CD4-positive, alpha-beta T cell (primary cell): ENCODE measurements at places on chromosomes 3 and 15. TPM values are rescaled to one million over a fixed set of nuclear protein-coding genes. Genes with fewer than 3 reads are reported as not detected.

GRCh38 chr3:37307321-37307720 is 132.9 kb upstream of the LRRFIP2 start:
- no peak overlapping the region for H3K27ac ChIP-seq
- DNase-seq: no peak
- peaks cover 32% of the 10 kb centered on the region for H3K36me3 ChIP-seq
- H3K4me1 ChIP-seq: no peaks in the 10 kb centered on the region

DNA sequence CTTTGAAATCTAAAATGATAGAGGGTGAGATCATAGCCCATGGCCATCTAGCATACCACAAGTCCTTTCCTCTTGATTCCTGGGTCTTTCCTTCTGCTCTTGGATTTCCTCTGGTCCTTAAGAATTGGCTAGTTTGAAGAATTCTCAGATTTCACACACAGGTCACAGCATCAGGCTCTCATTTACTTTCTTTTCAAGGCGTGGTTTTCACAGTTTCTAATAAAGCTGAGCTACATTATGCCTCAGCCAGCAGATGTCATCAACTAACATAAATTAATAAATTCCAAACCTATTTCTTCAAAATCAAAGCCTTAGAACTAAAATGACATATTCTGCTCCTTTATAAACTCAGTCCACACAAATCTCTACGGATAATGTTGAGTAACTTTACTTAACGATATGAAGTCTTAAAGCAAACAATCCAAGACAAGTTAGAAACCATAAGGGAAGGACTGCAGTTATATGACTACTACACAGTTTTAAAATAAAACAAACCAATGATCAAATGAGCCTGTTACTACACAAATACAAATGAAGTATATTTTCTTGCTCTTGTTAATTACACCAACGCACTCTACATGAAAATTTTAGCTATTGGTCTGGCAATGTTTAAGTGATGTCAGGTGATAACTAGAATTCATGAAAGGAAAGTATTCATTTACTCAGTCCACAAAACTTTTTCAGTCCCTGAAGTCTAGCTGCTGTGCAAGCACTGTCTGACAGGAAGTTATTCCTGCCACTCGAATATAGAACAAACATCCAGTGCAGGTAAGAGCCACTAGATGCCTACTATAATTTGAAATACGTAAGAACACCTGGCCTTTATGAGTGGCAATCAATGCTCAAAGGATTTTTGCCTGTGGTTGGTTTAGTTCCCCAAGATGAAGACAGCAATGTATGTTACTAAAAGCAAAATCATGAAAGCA is 9.2 kb downstream of the CCDC14 start:
- H3K4me1 ChIP-seq: no peaks in the 10 kb centered on the region
- no peak for DNase-seq
- no peak overlapping the region for H3K4me3 ChIP-seq
- no peaks in the 10 kb centered on the region for H3K27me3 ChIP-seq
- H3K36me3 ChIP-seq: peaks cover 27% of the 10 kb centered on the region

- DNase-seq: no peak
- H3K27me3 ChIP-seq: no peaks in the 10 kb centered on the region
- no peak overlapping the region for H3K4me3 ChIP-seq
- peaks cover 6% of the 10 kb centered on the region for H3K4me1 ChIP-seq
- no peak overlapping the region for H3K27ac ChIP-seq
Observed at GRCh38 chr3:38834717-38835116, 18.7 kb upstream of the SCN10A start.

GRCh38 chr15:31930967-31931366 is 99.3 kb upstream of the CHRNA7 start:
- H3K4me3 ChIP-seq: no peak overlapping the region
- no peaks in the 10 kb centered on the region for H3K36me3 ChIP-seq
- DNase-seq: no peak
- no peaks in the 10 kb centered on the region for H3K4me1 ChIP-seq

DNA sequence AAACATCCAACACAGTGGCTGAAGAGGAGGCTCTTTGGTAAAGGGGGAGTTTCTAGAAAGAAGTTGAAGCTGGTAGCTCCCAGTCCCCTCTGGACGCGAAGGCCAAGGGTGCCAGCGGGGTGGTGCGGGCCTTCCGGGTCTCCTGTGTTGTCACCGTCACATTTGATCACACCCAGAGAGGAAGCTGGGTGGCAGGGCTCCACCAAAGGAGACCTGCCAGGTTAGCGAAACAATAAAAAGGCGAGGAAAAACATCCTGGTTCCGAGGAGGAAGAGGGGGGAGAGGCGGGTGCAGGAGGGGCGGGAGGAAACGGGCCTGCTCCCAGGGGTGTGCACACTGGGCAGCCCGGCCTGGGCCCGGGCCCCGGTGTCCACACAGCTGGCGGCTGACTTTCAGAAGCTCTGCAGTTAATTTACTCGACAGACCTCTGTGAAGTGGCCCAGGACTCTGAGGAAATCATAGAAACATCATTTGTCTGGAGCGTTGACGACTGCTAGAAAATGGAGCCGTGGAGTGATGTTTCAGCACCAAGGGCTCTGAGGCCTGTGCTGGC is 12.1 kb downstream of the HEG1 start:
- no peak overlapping the region for H3K27ac ChIP-seq
- DNase-seq: no peak
- H3K27me3 ChIP-seq: no peaks in the 10 kb centered on the region
- H3K4me1 ChIP-seq: peaks cover 18% of the 10 kb centered on the region
- H3K4me3 ChIP-seq: no peak overlapping the region
- H3K36me3 ChIP-seq: peaks cover 14% of the 10 kb centered on the region

DNA sequence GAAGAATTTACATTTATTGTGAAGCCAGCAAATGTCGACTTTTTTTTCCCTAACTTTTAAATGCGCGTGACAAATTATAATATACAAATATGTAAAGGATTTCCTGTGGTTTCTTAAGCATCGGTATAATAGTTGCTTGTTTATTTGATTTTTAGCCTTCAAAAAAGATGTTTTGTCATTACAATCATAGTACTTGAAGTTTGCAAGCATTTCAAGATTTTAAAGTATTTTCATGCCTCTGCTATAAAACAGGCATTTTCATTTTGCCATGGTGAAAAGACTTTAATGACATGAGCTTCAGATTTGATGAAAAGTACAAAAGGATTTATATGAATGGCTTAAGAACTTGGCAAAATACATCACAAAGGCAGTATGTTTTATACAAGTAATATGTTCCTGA is 9.4 kb upstream of the P2RY12 start:
- no peaks in the 10 kb centered on the region for H3K27me3 ChIP-seq
- H3K27ac ChIP-seq: no peak overlapping the region
- no peaks in the 10 kb centered on the region for H3K36me3 ChIP-seq
- no peaks in the 10 kb centered on the region for H3K4me1 ChIP-seq
- no peak for DNase-seq
- no peak overlapping the region for H3K4me3 ChIP-seq

GRCh38 chr3:194312186-194312742 is 38.9 kb downstream of the CPN2 start:
- H3K27ac ChIP-seq: no peak overlapping the region
- H3K27me3 ChIP-seq: peaks cover 14% of the 10 kb centered on the region
- H3K4me3 ChIP-seq: no peak overlapping the region
- DNase-seq: no peak

GRCh38 chr3:165920984-165921383 is 83.8 kb upstream of the BCHE start:
- no peak for DNase-seq
- no peak overlapping the region for H3K27ac ChIP-seq
- H3K27me3 ChIP-seq: no peaks in the 10 kb centered on the region

- DNase-seq: no peak
- H3K36me3 ChIP-seq: no peaks in the 10 kb centered on the region
- H3K4me3 ChIP-seq: no peak overlapping the region
- no peaks in the 10 kb centered on the region for H3K27me3 ChIP-seq
- H3K4me1 ChIP-seq: no peaks in the 10 kb centered on the region
- no peak overlapping the region for H3K27ac ChIP-seq
Observed at GRCh38 chr3:67706934-67707333, 52.5 kb upstream of the SUCLG2 start.

- H3K27me3 ChIP-seq: no peaks in the 10 kb centered on the region
- DNase-seq: no peak
- peak overlapping the region; percentile 97 for H3K4me3 ChIP-seq
- H3K27ac ChIP-seq: no peak overlapping the region
- H3K36me3 ChIP-seq: no peaks in the 10 kb centered on the region
Observed at GRCh38 chr3:120092474-120092873, 1.8 kb downstream of the GSK3B start.

- H3K27me3 ChIP-seq: no peaks in the 10 kb centered on the region
- DNase-seq: no peak
- H3K4me3 ChIP-seq: peak overlapping the region; percentile 21
Observed at GRCh38 chr3:171248426-171249111, 211.6 kb downstream of the TNIK start.

GRCh38 chr15:24856397-24857390 is 98.1 kb upstream of the SNRPN start:
- H3K27me3 ChIP-seq: no peaks in the 10 kb centered on the region
- no peak overlapping the region for H3K27ac ChIP-seq
- no peak overlapping the region for H3K4me3 ChIP-seq
- DNase-seq: no peak

DNA sequence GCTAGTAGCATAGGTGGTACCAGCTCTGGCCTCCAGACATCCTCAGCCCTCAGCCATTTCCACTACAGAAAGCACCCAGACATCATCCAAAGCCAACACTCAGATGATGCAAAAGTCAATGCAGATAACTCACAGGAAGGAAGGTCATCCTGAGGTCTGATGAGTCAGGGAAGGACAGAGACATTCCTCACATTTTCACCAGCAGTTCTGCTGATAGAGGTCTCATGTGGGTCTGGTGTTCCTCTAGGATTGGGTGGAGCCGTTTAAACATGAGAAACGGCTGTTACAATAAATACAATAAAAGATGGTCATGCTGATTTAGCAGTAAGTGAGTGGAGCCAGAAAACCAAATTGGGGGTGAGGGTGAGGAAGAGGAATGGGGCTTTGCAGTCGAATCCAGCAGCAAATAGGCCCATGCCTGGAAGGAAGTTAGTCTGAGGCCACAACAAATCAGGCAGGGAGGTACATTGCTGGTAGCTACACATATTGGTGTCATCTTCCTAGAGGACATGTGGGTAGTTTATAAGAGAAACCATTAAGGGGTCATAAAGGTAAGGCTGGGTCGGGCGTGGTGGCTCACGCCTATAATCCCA is 33.3 kb upstream of the FLNB start:
- H3K27ac ChIP-seq: no peak overlapping the region
- peak; percentile 39 for DNase-seq
- no peaks in the 10 kb centered on the region for H3K36me3 ChIP-seq
- no peaks in the 10 kb centered on the region for H3K4me1 ChIP-seq
- H3K4me3 ChIP-seq: no peak overlapping the region

- no peaks in the 10 kb centered on the region for H3K36me3 ChIP-seq
- H3K27ac ChIP-seq: no peak overlapping the region
- H3K4me1 ChIP-seq: no peaks in the 10 kb centered on the region
- no peak for DNase-seq
- H3K4me3 ChIP-seq: no peak overlapping the region
- no peaks in the 10 kb centered on the region for H3K27me3 ChIP-seq
Observed at GRCh38 chr15:99582508-99582960, 16.8 kb downstream of the MEF2A start.

GRCh38 chr15:31359702-31360111 is 33.1 kb downstream of the KLF13 start:
- H3K4me3 ChIP-seq: peak overlapping the region; percentile 43
- no peak for DNase-seq
- peaks cover 27% of the 10 kb centered on the region for H3K36me3 ChIP-seq
- no peaks in the 10 kb centered on the region for H3K27me3 ChIP-seq
- peaks cover 99% of the 10 kb centered on the region for H3K4me1 ChIP-seq

DNA sequence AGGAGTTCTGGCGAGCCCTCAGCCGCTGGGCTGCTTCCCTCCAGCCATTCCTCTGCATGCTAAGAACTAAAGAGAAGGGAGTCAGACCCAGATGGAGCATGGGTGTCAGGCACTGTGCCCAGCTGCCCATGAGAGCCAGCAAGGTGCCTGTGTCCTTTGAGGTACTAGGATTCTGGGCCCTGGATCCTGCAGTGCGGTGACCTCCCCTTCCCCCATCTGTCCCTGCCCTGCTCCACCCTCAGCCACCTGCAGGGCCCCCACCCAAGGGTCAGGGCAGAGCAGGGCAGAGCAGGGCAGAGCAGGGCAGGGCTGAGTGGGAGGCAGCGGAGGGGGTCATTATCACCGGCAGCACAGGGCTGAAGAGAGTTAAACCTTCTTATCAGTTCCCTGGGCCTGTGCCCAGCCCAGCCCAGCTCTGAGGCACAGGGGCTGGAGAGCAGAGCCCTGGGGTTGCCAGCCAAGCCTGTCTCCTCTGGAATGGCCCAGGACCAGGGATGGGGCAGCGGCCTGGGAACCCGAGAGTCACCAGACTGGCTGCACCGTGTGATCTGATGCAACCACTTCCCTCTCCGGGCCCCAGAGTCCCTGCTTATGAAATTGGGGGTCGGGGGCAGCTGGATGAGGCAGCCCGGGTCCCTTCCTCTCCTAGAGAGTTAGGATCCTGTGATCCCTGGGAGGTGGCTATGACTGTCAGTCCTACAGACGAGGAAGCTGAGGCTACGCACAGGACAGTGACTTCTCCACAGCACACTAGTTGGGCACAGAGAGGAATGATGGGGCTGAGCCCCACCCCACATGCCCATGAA is 17.3 kb downstream of the ZDHHC19 start:
- H3K27ac ChIP-seq: no peak overlapping the region
- no peak overlapping the region for H3K4me3 ChIP-seq
- no peaks in the 10 kb centered on the region for H3K36me3 ChIP-seq
- DNase-seq: no peak

DNA sequence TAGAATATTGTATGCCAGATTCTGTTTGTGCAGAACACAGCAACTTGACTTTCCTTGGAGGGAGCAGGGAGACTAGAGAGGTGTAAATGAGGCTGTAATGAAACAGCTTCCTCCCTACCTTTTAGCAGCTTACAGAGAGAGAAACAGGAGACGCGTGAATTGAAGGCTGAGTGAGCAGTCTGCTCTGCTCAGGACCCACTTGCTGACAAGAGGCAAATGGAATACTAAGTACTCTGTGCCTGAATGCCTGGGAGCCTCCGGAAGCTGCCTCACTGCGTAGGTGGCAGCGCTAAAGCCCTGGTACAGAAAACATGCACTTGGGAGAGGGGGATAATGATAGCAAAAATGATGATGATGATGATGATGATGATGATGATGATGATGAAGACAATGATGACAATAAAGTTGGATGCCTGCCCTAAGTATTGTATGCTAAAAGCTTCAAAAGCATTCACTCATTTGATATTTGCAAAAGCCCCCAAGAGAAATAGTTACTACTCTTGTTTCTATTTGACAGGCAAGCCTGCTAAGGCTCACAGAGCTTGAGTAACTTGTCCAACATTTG is 548.9 kb downstream of the NTRK3 start:
- no peaks in the 10 kb centered on the region for H3K27me3 ChIP-seq
- no peaks in the 10 kb centered on the region for H3K4me1 ChIP-seq
- no peak overlapping the region for H3K4me3 ChIP-seq

GRCh38 chr3:20146301-20146700 is 39.7 kb downstream of the SGO1 start:
- no peak for DNase-seq
- peaks cover 68% of the 10 kb centered on the region for H3K36me3 ChIP-seq
- no peaks in the 10 kb centered on the region for H3K27me3 ChIP-seq
- no peak overlapping the region for H3K27ac ChIP-seq
- no peaks in the 10 kb centered on the region for H3K4me1 ChIP-seq

SFMBT1 gene
- total RNA-seq: 55.9 TPM

C3orf70 gene
- total RNA-seq: not detected

PAK6 gene
- 0.36 TPM for total RNA-seq

LOXL1 gene
- total RNA-seq: 3.0 TPM

FOXB1 gene
- 0.14 TPM for total RNA-seq

DMXL2 gene
- total RNA-seq: 5.5 TPM

SOX14 gene
- not detected for total RNA-seq

MST1R gene
- total RNA-seq: 0.89 TPM

IFT80 gene
- 18.2 TPM for total RNA-seq

CELF6 gene
- total RNA-seq: 2.4 TPM

BCL2A1 gene
- total RNA-seq: 20.0 TPM

CLEC3B gene
- total RNA-seq: 0.36 TPM

KCNMB2 gene
- not detected for total RNA-seq

WDR49 gene
- total RNA-seq: 1.1 TPM

UBR1 gene
- 42.6 TPM for total RNA-seq
